ENCODE measurements at places on chromosomes 2 and 18.

- no peak for DNase-seq
These were observed 1.2 kb downstream of the IDH1 start for GRCh38 chr2:208253600-208254117.

DNA sequence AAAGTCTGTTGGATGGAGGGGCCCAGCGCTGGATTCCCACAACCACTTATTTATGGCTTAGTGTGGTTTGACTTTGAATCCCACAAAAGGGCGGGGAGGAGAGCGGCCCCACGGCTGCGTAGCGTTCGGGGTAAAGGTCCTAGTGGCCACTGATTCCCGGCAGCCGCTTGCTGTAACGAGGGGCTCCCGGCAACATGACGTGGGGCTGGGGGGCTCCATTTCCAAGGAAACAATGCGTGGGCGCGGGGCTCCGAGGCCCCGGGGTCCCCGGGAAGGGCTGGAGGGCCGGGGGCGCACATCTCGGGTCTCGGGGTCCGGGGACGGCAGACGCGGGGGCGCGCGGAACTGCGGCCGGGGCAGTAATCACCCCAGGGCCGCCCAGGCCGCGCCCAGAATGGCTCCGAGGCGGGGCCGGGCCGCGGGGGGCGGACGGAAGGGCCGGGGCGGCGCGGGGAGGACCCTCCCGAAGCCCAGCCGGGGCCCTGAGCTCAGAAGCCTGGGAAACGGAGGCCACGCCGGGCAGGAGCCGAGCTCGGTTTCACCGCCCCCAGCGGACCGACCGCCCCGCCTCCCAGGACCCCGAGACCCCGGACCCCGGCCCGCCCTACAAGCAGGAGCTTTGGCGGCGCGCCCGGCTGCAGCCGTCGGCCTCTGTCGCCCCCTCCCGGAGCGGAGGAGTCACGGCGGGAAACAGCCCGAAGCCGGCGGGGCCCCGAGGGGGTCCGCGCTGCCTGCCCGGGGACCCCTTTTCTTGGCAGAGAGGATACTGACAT lies 11.9 kb upstream of the MLPH start:
- peak; percentile 50 for DNase-seq

DNA sequence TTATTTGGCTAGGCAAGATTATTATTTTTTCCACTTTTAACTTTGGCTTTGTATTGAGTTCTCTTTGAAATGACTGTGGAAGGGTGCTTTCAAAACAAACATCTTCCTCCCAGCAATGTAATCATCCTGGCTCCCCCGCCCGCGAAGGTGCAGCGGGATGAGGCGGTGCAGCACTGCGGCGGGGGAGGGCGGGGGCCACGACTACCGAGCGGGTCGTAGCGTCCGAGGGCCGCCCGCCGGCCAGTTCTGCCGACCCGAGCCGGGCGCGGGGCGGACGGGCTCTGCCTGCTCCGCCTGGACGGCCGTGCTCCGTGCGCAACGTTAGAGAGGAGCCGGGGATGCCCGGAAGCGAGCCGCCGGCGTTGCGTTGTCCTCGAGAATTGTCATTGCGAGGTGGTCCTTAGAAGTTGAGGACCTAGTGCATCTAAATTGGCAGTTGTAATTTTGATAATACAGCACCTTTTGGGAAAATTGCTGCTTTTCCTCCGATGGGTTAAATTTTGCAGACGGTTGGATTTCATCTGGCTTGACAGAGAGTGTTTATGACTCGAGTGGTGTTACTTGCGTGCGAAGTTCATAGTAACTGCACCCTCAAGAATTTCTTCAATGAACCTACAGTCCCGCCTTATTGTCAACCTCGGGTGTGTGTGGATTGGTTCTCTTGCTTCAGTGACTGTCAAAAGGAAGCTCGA lies 1.1 kb downstream of the EPC2 start:
- DNase-seq: peak; percentile 36

GRCh38 chr18:5542515-5543035 lies 1.2 kb downstream of the EPB41L3 start:
- no peak for DNase-seq

- no peak for DNase-seq
These were observed 158.0 kb downstream of the CSRNP3 start for GRCh38 chr2:165627470-165627869.

DNA sequence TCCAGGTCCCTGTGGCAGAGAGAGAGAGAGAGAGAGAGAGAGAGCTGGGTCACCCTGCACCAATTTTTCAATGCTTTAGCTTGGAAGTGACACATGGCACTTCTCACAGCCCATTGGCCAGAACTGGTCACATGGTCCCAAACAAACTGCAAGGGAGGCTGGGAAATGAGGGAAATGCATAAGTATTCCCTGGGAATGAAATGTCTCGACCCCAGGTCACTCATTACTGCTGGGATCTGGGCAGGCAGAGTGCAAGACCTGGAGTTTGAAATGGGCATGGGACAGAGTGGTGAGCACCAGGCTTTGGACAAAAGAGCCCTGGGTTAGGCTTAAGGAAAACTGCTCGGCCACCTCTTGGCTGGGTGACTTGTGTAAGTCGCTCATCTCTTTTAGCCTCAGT lies 37.0 kb downstream of the SMAD7 start:
- no peak for DNase-seq

DNA sequence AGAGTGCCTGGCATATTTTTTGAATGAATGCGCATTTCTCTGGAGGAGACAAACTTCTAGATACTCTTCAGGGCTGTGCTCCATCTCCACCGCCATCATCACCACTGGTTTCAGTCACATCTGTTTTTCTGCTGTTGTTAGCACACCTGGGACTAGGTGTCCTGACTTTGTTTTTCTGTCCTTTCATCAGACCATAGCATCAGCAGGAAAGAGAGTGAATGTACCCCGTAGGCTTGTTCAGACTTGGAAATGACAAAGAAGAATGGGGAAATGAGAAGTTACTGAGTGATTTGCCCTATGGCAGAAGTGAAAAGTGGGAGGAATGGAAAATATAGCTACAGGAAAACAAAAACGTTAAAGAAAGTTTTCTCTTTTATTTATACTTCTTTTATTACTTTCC lies 965.2 kb upstream of the FANCL start:
- DNase-seq: no peak

DNA sequence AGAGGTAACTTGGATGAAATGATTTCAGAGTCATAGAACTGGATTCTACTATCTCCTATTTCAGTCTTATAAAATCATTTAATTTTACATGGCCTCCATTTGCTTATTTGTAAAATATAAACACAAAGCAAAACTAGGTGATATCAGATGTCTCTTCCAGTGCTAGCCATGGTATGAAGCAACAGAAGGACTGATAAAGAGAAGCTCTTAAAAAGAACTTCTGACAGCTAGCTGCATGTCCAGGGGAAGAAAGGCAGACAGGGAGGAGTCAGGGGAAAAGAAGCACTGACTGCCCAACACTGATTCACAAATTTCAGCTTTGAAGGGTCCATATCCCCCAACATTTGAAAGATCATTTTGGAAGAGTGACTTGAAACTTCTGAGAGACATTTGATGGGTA lies 6.4 kb downstream of the SLC8A1 start:
- DNase-seq: no peak

DNA sequence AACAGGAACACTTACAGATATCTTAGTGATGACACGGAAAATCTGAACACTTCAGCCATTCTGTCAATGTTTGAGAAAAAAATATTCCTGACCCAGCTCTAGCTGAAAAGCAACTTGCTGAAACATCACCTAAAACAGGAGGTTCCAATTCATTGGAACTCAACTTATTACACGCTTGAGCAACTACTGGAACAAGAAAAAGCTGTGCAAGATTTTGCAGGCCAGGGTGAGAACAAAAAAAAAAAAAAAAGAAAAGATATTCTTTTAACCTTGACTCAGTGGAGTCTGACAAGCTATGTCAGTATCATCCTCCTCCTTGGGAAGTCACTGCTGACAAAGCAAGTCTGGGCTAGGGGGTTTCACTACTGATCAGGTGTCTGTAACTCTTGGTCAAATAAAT lies 351.0 kb downstream of the SS18 start:
- no peak for DNase-seq

- DNase-seq: no peak
These were observed 132.4 kb upstream of the ST6GAL2 start for GRCh38 chr2:107018366-107018765.

DNA sequence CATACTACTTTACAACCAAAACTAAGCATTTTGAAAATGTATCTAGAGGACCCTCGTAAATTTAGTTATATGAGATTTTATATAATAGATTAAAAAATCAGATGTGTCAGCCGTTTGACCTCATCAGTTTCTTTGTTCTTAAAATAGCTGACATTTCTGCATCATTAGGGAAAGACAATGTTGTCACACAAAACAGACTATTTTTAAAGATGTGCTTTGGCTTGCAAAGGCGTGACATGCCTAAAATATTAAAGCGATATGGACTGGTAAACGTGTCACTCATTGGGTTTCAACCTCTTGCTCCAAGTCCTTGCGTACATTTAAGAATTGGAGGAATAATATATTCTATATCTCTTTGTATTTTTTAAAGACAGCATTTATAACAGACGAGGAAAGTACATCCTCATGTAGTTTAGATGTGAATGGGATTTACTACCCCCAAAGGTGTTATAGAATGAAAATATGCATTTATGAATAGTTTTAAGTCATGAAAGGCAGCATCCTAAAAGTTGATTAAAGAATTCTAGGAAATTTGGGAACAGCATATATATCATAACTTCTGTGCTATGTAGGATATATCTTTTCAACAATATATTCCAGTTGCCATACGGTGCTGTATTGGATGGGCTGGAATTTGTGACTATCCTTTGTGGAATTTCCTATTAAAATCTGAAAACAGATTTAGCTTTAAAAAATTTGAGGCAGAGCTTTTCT lies 3.8 kb downstream of the MYL12A start:
- DNase-seq: no peak

DNA sequence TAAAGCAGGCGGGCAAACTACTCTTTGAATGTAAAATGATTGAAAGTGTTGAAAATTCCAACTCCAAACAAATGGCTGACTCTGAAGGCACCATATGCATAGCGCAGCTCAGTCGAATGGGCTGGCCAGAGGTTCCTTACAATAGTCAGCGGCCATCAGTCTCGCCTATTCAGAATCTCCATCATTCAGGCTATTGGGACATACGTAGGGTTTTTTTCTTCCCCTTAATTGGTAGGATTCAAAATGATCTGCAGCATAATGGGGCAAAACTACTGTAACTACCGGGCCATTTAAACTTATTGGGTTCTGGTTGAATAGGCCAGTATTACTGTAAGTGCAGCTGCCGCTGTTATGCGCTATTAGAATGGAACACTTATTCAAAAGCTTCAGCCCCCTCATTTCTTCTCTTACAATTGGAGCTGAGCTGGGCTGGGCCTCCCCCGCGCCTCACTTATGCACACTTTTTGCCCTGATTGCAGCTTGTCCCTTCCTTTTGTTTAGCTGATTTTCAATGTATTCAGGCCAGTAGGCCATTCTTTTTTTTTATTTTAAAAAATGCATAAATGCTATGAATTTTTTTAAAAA lies 40.4 kb downstream of the SLC9A4 start:
- DNase-seq: no peak

DNA sequence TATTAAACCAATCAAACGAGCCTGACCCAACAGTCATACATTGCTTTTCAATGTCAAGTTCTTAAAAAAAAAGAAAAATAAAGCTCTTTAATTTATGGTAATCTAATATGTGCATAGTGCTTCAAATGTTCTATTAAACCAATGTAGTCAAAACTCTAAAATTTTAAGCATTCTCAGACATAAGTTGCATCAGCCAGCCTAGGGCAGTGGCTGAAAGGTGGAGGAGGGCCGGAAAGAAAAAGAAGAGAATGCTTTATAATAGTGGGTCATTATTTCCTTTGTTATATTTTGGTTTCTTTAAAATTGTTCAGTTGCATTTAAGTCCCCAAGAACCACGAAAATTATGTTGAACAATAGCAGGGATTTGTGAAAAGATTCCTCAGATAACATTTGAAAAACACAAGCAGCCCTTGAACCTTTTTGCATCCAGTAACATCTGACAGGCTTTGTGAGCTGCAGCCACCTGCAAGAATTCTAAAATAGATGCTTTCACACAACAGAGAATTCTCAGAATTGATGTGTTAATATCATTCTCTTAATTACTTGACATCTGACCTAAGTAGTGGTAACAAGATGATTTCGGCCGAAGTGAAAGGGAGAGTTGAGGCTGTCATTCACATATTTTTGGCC lies 252.1 kb downstream of the CDCA7 start:
- no peak for DNase-seq

GRCh38 chr2:43228321-43228751 lies 1.9 kb upstream of the ZFP36L2 start:
- no peak for DNase-seq

DNA sequence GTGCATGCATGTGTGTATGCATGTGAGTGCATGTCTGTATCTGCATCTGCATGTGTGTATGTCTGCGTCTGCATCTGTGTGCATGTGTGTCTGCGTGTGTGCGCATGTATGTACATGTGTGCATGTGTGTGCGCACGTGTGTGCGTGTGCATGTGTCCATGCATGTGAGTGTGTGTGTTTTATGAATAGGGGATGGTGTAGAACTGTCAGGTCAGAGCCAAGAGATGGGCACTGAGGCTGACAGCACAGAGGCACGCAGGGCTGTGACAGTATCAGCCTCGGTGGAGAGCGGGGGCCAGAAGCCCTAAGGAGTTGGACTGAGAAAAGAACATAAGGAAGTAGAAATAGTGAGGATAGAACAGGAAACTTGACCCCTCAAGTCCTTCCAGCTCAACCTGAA lies 494.0 kb upstream of the MYT1L start:
- DNase-seq: no peak

GRCh38 chr2:191645434-191646162 lies 32.3 kb upstream of the NABP1 start:
- no peak for DNase-seq

- no peak for DNase-seq
These were observed 38.7 kb downstream of the PTGR3 start for GRCh38 chr18:75170022-75170789.

DNA sequence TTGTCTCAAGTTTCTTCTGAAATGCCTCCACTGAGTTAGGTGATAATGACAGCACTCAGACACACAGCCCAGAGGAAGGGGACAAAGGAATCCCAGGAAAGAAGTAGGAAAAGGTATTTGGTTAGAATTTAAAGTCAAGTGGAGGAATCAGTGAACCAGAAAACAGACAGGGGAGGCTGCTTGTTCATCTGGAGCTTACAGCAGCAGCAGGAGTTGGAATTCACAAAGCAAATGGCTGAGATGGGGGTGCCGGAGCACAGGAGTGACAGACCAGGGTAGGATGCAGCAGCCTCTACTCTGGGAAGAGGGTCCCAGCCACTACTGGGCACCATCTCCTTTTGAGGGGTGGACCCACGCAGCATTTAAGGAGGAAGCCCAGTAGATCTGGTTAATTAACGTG lies 104.8 kb downstream of the ST6GAL2 start:
- no peak for DNase-seq

GRCh38 chr18:67608615-67609273 lies 92.2 kb upstream of the DSEL start:
- DNase-seq: no peak

DNA sequence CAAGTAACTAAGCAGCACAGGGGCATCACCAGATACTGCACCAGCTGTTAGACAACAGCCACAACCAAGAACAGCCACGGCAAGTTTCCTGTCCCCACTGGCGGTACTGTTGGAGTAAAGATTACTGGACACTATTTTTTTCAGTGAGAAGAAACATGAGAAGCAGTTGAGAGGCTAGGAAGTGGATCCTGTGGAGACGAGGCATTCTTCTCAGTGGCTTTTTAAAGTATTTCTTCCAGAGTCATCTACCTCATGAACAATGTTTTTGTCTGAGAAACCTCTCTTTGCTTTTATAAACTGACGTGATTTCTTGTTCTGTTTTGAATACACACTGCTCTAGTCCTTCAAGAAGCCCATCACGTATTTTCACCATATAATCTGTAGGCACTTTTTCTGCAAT lies 18.8 kb downstream of the TM4SF20 start:
- no peak for DNase-seq
